ENCODE measurements at places on chromosomes 1 and 21.

GRCh38 chr1:224317383-224318045 lies 12.5 kb downstream of the NVL start:
- no peak for DNase-seq

DNA sequence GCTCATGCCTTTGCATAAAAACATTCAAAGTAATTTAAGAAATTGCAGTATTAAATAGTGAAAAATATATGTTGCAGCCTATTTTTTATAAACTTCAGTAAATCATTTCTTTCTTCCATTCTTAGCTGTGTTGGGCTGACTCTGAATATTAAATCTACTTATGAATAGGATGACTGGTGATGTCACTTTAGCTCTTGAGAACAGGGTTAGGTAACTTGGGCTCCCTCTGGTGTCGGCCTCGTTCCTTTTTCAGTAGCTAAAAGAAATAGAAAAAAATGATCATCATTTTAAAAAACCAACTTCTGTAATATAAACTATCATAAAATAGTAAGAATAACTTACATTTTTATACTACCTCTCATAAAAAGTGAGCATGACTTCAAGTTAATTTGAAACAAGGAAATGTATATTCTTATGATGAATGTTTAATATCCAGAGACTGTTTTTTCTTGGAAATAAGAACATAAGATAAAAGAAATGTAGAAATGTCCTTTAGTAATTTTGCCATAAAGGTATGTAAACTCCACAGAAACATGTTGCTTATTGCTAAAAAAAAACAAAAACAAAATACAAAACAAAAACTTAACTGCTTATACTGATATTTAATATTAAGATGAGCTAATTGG lies 26.8 kb upstream of the NCAM2 start:
- DNase-seq: no peak

GRCh38 chr1:244102468-244102867 lies 51.4 kb downstream of the ZBTB18 start:
- DNase-seq: no peak

DNA sequence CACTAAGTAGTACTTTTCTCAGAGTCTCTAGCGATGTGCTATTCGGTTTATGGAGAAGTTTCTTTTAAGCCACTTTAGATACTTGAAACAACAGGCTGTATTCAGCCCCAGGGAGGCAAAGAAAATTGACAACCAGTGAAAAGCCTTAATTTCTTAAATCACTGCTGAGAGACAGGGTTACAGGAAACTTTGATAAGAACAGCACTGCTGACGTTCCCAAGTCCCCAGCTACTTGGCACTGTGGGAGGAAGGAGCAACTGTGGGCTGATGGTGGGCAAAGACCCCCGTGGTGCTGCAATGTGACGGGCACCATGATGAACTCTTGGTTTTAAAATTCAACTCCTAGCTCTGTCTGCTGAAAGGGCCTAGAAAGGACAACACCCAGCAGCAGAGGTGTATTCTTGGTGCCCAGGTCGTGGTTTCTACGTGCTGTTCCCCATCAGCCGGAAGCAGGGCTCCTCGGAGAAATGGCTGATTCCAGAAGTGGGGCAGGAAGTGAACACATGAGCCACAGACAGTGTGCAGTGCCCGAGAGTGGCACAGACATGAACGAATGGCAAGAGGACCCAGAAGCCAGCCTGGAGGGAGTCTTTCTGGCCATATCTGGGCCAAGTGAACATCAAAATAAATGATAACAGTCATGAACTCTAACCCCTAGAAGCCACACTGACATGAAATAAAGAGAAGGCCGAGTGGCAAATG lies 5.3 kb downstream of the PTTG1IP start:
- DNase-seq: peak; percentile 7

DNA sequence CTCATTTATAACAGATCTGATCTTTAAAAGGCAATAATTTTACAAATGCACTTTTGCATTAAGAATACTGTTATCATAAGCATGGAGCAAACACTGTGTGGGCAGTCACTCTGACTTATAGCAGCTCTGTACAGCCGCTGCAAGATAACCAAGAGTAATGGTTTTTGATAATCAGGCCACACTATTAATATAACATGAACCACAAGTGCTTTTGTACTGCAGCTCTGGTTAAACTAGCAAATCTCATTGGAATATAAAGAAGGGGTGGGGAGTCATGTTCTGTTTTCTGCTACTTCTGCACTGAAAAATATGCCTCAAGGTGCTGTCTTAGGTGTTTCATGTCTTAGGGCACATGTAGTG lies 357.4 kb downstream of the LMO4 start:
- no peak for DNase-seq

DNA sequence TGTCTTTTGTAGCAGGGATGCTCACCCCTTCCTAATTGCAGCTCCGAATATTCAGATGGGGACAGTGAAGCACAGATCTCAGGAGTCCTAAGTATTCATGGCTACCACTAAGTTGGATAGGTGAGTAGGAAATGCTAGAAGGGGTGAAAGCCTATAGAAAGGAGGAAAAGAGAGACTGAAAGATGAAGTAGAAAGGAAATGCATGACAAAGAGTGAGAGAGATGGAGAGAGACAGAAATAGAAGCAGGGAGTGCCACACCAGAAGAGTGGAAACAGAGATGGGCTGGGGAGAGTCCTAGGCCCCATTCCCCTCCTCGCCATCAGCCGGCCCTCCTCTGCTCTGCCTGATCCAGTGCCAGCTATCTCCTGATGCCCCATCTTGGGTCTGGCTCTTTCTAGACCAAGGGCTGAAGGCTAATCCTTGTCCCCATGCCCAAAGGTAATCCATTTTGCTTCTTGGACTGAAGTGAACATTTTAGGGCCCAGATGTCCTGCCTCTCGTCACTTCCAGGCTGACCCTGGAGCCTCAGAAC lies 2.0 kb downstream of the PEA15 start:
- DNase-seq: no peak

DNA sequence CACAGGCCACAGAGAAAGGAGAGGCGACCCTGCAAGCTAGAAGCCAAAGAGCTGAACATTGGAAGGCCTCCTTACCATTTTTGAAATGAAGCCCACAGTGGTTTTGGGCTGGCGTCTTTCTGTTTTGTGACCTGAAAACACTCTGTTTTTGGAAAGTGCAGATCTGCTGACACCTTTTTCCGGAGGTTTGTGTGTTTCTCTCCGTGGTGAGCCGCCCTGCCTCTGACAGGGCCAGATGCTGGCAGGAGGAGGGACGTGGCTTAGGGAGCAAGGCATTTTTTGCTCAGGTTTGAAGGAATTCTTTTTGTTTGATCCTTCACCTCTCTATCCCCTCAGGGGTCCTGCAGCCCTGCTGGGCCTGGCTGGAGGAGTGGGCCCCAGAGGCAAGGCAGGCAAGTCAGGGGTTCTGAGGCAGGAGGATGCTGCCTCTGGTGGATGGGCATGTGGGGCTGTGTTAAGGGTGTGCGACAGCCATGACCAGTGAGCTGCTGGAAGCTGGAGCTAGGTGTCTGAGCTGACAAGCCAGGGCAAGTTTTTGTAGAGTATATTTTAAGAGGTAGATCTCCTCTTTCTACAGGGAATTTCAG lies 133.8 kb downstream of the CAMTA1 start:
- no peak for DNase-seq

DNA sequence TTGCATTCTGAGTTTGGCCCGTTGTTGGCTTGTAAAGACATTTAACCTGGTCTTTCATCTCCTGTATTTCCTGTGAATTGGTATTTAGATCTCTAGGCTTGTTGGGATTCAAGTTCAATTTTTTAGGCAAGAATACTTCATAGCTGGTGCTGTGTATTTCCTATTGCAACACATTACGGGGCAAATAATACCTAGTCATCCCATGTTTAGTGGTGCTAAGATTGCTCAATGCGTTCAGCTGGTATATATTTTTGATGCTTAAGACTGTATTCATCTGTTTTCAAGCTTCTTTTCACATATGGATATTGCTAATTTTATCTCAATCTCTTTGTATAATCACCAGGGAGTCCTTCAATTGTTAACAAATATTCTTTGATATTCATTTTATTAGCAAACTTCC lies 87.5 kb upstream of the ZBTB18 start:
- no peak for DNase-seq

DNA sequence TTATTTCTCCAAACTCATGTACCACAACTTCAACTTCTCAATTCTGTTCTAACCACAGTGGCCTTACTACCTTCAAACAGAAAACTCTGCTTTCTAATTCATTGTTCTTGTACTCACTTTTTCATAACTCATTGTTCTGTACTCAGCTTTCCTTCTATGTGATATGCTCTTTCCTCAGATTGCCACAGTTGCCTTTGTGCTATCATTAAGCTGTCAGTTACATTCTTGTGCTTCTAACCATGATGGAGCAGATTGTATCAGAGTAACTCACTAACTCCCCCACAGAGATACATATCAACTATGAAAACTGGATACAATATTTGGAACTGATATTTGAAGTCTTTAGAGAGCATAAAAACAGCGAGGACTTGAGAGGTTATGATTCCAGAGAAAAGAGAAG lies 1213.7 kb downstream of the KCNT2 start:
- no peak for DNase-seq

DNA sequence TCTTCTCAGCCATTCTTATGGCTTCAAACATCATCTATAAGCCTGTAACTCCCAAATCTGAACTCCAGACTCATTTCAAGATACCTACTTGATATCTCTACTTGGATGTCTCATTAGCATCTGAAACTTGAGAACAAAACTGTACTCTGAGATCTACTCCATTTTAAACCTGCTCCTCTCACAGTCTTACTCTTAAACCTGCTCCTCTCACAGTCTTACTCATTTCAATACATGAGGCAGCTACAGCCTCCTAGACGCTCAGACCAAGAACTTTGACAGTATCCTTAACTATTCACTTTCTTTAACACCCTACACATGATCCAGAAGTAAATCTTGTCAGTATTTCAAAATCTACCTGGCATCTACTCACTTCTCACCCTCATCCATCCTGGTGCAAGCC lies 54.3 kb downstream of the NBPF6 start:
- DNase-seq: no peak

DNA sequence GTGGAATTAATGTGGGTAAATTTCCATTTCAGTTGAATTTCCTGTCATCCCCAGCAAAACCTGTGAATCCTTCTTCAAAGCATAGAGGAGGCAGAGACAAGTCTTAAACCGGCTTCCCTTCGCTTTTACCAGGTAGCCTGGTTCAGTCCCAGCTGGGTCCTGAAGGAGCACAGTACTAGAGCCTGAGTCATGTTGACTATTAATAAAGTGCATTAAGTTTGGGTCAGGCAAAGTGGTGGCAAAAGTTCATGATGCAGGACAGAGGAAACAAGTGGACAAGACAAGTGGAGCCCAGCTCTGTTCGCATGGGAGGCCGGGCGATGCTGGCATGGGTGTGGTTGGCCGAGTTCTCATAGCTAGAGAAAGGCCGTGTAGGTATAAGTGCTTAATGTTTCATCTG lies 150.4 kb downstream of the DYRK1A start:
- DNase-seq: no peak

- peak; percentile 8 for DNase-seq
These were observed 148.5 kb downstream of the TENT5C start for GRCh38 chr1:117754061-117754969.

DNA sequence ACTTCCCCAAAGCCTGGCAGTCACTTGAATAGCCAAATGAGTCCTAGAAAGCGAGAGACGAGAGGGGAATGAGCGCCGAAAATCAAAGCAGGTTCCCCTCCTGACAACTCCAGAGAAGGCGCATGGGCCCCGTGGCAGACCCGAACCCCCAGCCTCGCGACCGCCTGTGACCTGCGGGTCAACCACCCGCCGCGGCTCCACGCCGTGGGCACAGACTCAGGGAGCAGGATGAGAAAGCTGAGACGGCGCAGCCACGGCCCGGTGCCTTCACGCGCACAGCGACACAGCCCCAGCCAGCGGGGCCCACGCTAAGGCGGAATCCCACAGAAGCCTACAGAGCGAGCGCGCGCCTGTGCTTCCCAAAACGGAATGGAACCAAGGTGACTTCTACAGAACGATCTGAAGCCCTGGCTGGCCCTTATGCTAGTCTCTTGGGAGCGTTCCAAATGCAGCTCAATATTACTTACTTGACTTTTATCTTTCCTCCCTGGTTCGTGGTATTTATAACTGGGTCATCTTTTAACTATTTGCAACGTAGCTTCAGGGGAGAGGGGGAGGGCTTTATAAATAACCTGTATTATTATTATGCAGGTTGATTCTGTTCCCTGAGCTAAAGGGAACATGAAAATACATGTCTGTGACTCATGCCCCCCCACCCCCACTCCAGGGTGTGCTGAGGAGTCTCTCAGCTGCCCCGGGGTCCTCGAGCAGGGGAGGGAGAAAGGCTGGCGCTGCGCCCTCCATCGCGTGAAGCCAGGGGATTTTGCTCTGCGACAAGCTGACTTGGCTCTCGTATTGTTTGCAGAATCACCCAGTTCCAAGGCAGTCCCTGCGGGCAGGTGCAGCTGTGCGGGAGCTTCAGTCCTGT lies 1.7 kb downstream of the TSPEAR start:
- DNase-seq: no peak

GRCh38 chr21:35349376-35350080 lies 300.4 kb upstream of the RUNX1 start:
- no peak for DNase-seq

- no peak for DNase-seq
These were observed 1.1 kb downstream of the KCNJ9 start for GRCh38 chr1:160082487-160082886.

- no peak for DNase-seq
These were observed 300.4 kb upstream of the ZP4 start for GRCh38 chr1:238191170-238191569.

- DNase-seq: no peak
These were observed 1.1 kb downstream of the AKR1A1 start for GRCh38 chr1:45551684-45552083.

- peak; percentile 5 for DNase-seq
These were observed 44.8 kb downstream of the PCNT start for GRCh38 chr21:46368533-46369285.

GRCh38 chr1:248750496-248750895 lies 5.1 kb downstream of the LYPD8 start:
- DNase-seq: no peak

- no peak for DNase-seq
These were observed 293.3 kb upstream of the RUNX1 start for GRCh38 chr21:35342440-35342839.

DNA sequence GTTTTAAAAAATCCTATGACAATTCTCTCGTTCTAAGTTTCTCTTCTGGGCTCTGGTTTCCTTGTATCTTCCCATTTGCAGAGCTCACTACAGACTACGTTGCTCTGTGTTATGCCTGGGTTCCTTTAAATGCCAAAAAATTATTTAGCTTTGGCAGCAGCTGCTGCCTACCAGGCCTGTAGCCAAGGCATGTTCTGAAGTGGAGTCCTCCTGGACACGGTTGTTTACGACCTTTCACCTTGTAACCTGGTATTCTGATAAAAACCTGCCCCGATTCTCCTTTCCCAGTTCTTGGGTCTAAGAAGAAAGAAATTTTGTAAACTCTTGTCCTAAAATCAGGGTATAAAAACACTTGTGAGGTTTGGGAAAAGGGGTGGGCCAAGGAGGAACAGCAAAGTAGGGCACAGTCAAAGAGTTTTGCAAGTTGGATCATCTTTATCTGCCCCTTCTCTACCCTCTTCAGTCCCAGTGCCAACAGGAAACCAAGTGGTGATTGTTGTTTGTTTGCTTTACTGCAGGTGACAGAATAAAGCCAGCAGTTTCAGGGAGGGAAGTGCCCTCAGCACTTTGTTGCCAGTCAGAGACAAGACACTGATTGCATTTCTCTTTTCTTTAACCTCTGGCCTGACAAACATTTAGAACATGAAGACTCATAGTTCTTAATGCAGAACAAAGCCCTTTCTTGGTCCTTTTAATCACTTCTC lies 3.1 kb upstream of the TXNIP start:
- no peak for DNase-seq
